MCF 10A (cell line): ENCODE measurements at places on chromosomes 7 and 10.
A peak's percentile ranks its signal among the peaks of the same experiment; 100 is the strongest.

DNA sequence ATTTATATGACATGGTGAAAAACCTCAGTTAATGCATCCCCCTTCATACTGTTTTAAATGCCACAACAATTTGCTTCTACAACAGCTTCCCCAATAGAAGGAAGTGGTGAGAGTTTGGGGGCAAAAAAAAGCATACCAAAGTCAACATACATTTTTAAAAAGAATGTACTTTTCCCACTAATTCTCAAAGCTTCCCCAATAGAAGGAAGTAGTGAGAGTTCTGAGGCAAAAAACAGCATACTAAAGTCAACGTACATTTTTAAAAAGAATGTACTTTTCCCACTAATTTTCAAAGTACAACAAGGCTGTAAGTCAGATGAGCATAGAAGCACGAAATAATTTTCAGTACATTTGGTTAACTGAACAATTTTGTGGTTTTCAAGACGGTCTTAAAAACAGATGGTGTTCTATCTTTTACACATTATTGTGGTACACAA, 24.0 kb downstream of the WASL start:
- no peak for DNase-seq

GRCh38 chr10:70499836-70500167, 21.2 kb downstream of the PALD1 start:
- DNase-seq: no peak

DNA sequence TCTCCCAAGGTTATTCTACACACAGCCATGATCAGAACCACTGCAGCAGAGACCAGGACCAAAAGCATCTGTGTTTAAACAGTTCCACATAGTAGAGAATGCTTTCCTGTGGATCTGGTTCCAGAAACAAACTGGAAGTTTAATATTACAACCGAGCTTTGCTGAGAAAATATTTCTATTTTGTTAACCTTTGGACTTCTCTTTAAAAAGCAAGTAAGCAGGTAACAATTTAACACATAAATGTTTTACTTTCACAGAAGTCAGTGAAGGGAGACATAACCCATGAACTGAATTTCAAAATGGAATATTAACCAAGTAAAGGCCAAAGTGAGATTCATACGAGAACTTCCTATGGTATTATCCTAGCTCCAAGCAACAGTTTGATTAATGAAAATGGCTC, 98.6 kb upstream of the PHYHIPL start:
- no peak for DNase-seq

- peak; percentile 57 for DNase-seq
Measured at GRCh38 chr7:41711283-41712064, 8.6 kb upstream of the INHBA start.

DNA sequence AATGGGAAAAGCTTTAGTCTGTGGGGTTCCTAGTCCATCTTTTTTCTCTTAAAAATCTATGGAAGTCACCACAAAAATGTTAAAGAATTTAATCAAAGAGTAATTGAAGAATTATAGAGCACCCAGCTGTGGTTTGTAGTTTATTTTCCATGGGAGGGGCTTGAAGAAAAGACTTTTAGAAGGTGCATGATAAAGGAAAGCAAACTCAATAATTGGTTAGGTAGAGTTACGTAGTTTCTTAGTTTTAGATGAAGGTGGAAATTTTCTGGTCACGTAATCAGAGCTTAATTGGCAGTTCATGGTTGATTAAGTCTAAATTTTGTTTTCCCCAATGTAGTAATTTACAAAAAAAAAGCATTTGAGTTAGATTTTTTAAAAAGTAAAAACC, 724 bp downstream of the ZNF107 start:
- DNase-seq: no peak

GRCh38 chr10:128130051-128130450, 3.8 kb upstream of the MKI67 start:
- DNase-seq: peak; percentile 59

DNA sequence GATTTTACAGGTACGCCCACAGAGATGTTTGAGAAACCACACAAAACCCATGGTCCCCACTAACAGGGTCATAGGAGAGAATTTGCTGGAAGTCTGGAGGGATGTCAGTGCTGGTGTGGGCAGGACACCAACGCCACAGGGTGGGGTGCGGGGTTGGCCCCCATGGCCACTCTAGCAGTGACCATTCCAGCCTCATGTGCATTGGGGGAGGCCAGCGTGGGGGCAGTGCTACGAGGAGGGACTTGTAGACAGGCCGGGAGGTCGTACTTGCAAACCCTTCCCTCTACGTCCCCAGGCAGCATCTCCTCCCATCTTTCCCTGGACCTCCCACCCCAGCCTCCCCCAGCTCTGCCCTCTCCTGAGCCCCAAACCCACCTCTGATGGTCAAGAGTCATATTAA, 34.0 kb downstream of the FOXL3 start:
- DNase-seq: no peak

- no peak for DNase-seq
Measured at GRCh38 chr7:91041141-91041540, 223.1 kb upstream of the FZD1 start.

- DNase-seq: peak; percentile 96
Measured at GRCh38 chr10:118840071-118840775, 85.5 kb upstream of the CACUL1 start.

DNA sequence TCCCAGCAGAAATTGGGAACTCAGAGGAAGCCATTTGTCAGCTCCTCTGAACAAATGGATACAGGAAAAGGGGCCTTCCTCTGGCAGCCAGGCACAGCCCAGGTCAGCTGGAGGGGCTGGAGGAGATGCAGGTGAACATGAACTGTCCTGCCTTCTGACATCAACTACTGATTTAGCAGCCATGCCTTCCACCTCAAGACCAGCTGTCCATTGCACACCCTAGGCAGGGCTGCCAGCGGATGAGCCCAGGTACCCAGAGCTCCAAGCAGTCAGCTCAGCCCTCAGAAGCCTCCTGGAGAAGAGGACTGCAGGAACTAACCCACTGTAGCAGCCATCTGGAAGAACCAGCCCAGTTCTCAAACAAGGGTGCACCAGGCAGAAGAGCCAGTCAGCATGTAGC, 44.1 kb upstream of the GDF10 start:
- no peak for DNase-seq
